Mucosa of descending colon (tissue), 3 donors: ENCODE measurements at places on chromosomes 7 and 10.

GRCh38 chr7:5488286-5488878 is 64.7 kb upstream of the TNRC18 start:
- DNase-seq, result no peak

GRCh38 chr10:96491303-96491702 is 22.4 kb downstream of the TLL2 start:
- peak; percentile 9 for DNase-seq

- no peak for DNase-seq
Measured at GRCh38 chr10:87695074-87695473, 35.4 kb downstream of the PAPSS2 start.

DNA sequence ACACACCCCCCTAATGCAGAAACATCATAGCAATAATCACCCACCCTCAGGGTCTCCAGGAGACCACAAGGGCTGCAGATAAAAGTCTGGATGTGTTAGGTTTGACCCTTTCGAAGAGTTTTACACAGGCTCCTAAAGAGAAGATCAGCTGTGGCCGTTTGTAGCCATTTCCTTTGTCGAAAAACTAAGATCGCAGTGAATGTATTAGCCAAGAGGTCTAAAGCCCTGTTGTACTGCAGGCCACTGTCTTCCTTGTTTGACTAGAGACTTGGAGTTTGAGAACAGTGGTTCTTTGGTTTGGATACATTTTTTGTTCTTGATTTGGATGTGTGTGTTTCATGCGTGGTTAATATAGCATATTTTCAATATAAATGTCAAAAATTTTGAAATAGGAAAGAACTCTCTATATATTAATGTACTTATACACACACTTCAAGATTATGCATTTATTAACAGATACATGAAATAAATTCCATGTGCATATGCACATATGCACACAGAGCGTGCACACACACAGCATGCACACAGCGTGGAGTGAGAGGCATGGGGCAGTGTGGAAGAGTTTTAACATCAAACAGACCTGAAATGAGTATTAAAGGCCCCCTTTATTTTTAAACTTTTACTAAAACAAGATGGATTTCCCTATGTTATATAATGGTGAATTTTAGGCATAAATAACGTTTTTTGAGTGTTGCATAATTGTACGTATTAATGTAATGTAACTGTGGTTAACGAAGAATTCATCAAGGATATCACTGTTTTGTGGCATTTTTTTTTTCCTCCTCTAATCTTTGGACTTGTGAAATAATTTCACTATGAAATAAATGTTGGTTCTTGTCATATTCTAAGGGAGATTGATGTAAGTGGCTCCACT is 2.2 kb downstream of the IKZF1 start:
- DNase-seq, result no peak

DNA sequence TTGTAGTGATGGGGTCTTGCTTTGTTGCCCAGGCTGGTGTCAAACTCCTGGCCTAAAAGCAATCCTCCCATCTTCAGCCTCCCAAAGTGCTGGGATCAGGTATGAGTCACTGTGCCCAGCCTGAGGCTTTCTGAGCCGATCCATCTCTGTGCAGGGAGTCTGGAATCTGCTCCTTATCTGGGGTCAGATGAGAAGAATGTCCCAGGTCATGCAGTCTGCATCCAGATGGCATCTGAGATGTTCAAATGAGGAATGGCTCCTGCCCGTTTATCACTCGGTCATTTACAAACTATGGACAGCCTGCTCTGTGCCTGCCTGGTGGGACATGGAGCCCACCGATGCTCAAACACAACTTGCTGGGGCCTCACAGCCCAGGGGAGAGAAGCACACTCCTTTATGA is 11.1 kb upstream of the SLC18A3 start:
- no peak for DNase-seq
